ENCODE measurements at places on chromosomes 3 and 15. TPM values are rescaled to one million over a fixed set of nuclear protein-coding genes. Genes with fewer than 3 reads are reported as not detected.

Gene TGM5
- not detected for total RNA-seq

Gene TATDN2
- total RNA-seq = 30.4 TPM

Gene LOXL1
- total RNA-seq = 18.6 TPM

Gene ACTL6A
- total RNA-seq = 122 TPM
